ENCODE measurements at places on chromosomes 6 and 20. TPM values are rescaled to one million over a fixed set of nuclear protein-coding genes. Genes with fewer than 3 reads are reported as not detected.

The OLIG3 gene
- polyA plus RNA-seq = not detected

The TTPAL gene
- 3.9 TPM for polyA plus RNA-seq

The LY6G6D gene
- polyA plus RNA-seq = 1.7 TPM

The ADGB gene
- not detected for polyA plus RNA-seq

The KCNK5 gene
- 3.1 TPM for polyA plus RNA-seq

The KCNQ5 gene
- polyA plus RNA-seq = 1.8 TPM

The NDRG3 gene
- polyA plus RNA-seq = 21.7 TPM

The SIRPA gene
- polyA plus RNA-seq = 27.8 TPM

The GFRA4 gene
- polyA plus RNA-seq = not detected

The F13A1 gene
- polyA plus RNA-seq = 113 TPM

The RAET1G gene
- 3.4 TPM for polyA plus RNA-seq

The FAM110A gene
- polyA plus RNA-seq = 6.9 TPM

The TRAPPC3L gene
- 0.05 TPM for polyA plus RNA-seq

The HEY2 gene
- 3.0 TPM for polyA plus RNA-seq

The CEP43 gene
- polyA plus RNA-seq = 5.9 TPM

Data from urinary bladder (tissue), 4 donors.